Testis (tissue), 5 donors: ENCODE measurements at places on chromosomes 7 and 10. TPM values are rescaled to one million over a fixed set of nuclear protein-coding genes. Genes with fewer than 3 reads are reported as not detected.
A peak's percentile ranks its signal among the peaks of the same experiment; 100 is the strongest.

The OPN4 gene
- polyA plus RNA-seq = not detected

- no peak overlapping the region for H3K4me3 ChIP-seq
- peak; percentile 59 for DNase-seq
- H3K4me1 ChIP-seq = no peaks in the 10 kb centered on the region
- no peaks in the 10 kb centered on the region for H3K27me3 ChIP-seq
- H3K36me3 ChIP-seq = no peaks in the 10 kb centered on the region
Observed at GRCh38 chr10:111146025-111146640, 69.3 kb downstream of the ADRA2A start.

The GPR158 gene
- 1.9 TPM for polyA plus RNA-seq

DNA sequence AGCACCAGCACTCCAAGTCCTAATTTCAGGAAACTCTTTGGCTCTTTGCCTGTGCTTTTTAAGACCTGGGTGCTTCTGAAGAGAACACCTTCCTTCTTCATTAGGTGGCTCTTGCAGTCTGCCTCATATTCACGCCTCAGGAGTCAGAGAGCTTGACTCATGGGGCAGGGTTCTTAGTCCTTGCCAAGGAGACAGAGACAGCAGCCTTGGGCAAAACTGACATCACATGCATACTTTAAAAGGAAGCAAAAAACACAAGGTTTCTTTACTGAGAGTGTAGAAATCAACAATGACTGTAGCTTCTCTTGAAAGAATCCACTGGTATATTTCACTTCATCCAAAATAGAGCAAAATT is 780.6 kb downstream of the INHBA start:
- no peak for DNase-seq
- H3K4me1 ChIP-seq = no peaks in the 10 kb centered on the region
- H3K4me3 ChIP-seq = no peak overlapping the region
- no peaks in the 10 kb centered on the region for H3K27me3 ChIP-seq

GRCh38 chr10:69831231-69831855 is 29.6 kb downstream of the COL13A1 start:
- H3K36me3 ChIP-seq = no peaks in the 10 kb centered on the region
- peaks cover 6% of the 10 kb centered on the region for H3K4me1 ChIP-seq
- H3K27me3 ChIP-seq = no peaks in the 10 kb centered on the region
- H3K4me3 ChIP-seq = no peak overlapping the region
- no peak for DNase-seq

GRCh38 chr7:91659096-91659495 is 221.4 kb downstream of the MTERF1 start:
- H3K4me1 ChIP-seq = no peaks in the 10 kb centered on the region
- no peak for DNase-seq
- H3K27me3 ChIP-seq = no peaks in the 10 kb centered on the region
- H3K36me3 ChIP-seq = no peaks in the 10 kb centered on the region
- H3K4me3 ChIP-seq = no peak overlapping the region

The FLNC gene
- 21.4 TPM for polyA plus RNA-seq

The SEMA3A gene
- 2.0 TPM for polyA plus RNA-seq

GRCh38 chr10:43061760-43062159 is 15.1 kb upstream of the RET start:
- H3K27ac ChIP-seq = no peak overlapping the region
- no peaks in the 10 kb centered on the region for H3K4me1 ChIP-seq
- no peaks in the 10 kb centered on the region for H3K36me3 ChIP-seq

The SLC18A2 gene
- polyA plus RNA-seq = 1.9 TPM

DNA sequence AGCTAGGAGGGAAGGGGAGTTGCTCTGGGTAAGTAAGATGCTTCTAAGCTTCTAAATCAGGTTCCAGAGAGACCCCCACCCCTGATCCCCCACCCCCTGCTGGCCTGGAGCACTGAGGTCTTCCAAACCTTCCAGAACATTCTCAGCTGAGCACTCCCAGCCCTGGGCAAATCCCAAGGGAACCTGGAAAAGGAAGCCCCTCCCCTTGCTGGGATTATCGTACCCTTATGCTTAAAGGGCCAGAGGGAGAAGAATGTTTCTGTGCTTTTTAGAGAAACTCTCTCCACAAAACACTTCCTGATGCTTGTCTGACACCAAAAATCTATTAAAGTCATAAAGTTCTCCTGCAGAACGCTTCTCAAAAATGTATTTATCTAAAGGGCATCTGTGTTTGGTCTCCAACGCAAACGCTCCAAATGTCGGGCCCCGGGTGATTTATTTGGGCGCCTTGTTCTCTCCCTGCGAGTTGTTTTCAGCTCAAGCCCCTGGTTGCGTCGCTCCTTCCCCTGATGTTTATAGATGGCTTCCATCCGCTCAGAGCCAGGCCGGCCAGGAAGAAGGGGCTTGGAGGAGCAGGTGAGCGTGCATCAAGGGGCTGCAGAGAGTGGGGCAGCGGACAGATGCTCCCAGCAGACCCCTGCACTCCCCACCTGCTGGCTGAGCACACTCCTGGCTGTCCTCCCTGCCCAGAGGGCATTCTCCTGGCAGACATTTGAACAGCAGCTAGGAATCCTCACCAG is 8.2 kb upstream of the RET start:
- H3K27ac ChIP-seq = no peak overlapping the region
- no peaks in the 10 kb centered on the region for H3K27me3 ChIP-seq
- H3K4me1 ChIP-seq = no peaks in the 10 kb centered on the region
- H3K4me3 ChIP-seq = no peak overlapping the region

DNA sequence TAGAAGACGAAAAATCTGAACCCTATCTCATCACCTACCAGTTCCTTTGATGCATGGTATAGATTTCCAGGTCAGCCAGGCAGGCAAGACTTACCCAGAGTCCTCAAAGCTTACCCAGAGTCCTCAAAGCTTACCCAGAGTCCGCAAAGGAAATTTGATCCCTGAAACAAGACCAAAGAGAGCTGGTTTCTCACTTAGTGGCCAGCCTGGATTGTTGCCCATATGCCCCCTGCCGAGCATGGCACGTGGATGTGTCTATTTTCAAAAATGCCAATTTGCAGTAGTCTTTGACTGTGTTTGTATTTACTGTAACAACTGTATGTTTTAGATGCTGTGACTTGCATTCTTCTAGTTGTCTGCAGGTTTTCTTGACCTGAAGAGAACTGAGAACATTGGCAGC is 120.2 kb upstream of the STARD3NL start:
- no peak for DNase-seq
- H3K4me3 ChIP-seq = no peak overlapping the region
- H3K4me1 ChIP-seq = peaks cover 3% of the 10 kb centered on the region

The UBE2H gene
- polyA plus RNA-seq = 93.5 TPM

DNA sequence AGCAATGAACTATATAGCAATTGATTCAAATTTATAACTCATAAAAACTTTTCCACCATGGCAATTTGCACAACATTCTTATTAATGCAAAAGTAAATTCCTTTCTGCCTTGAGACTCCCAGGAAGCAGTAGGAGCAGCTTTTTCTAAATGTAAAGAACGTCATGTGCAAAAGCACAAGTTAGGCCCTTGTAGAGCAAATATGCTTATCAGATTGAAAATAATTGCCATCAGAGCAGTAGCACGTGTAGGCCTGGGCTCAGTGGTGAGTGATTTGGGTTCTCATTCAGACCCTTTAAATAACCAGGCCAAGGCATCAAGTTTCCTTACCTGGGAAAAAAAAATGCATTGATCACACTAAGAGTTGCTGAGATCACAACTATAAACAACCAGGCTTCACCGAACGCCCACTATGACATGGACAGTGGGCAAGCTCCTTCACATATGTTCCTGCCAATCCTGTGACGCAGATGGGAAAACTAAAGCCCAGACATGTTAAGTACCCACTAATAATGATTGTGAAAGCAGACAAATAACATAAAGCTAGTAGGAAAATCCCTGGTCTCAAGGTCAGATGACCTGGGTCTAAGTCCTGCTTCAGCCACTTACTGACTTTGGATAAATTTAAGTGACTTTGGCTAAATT is 22.1 kb upstream of the SAR1A start:
- H3K27me3 ChIP-seq = no peaks in the 10 kb centered on the region
- H3K27ac ChIP-seq = no peak overlapping the region
- H3K4me1 ChIP-seq = no peaks in the 10 kb centered on the region
- no peaks in the 10 kb centered on the region for H3K36me3 ChIP-seq

The ADGRA1 gene
- polyA plus RNA-seq = 0.95 TPM

The GPR37 gene
- polyA plus RNA-seq = 41.9 TPM

- no peaks in the 10 kb centered on the region for H3K4me1 ChIP-seq
- no peak overlapping the region for H3K4me3 ChIP-seq
- no peaks in the 10 kb centered on the region for H3K36me3 ChIP-seq
- H3K27ac ChIP-seq = no peak overlapping the region
Observed at GRCh38 chr7:29130096-29130495, 16.2 kb downstream of the CPVL start.

- no peaks in the 10 kb centered on the region for H3K36me3 ChIP-seq
- no peaks in the 10 kb centered on the region for H3K27me3 ChIP-seq
- no peak overlapping the region for H3K27ac ChIP-seq
- no peak overlapping the region for H3K4me3 ChIP-seq
Observed at GRCh38 chr10:108454224-108454623, 1289.7 kb upstream of the SORCS1 start.

DNA sequence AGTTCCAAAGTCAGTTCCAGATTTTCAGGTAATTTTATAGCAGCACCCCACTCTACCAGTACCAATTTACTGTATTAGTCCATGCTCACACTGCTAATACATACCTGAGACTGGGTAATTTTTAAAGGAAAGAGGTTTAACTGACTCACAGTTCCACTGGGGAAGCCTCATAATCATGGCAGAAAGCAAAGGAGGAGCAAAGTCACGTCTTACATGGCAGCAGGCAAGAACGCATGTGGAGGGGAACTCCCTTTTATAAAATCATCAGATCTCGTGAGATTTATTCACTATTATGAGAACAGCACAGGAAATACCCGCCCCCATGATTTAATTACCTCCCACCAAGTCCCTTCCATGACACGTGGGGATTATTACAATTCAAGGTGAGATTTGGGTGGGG is 142.4 kb downstream of the AHR start:
- no peaks in the 10 kb centered on the region for H3K4me1 ChIP-seq
- no peak for DNase-seq
- H3K27me3 ChIP-seq = no peaks in the 10 kb centered on the region
- H3K4me3 ChIP-seq = no peak overlapping the region
- H3K36me3 ChIP-seq = no peaks in the 10 kb centered on the region
- no peak overlapping the region for H3K27ac ChIP-seq

The HYAL4 gene
- 2.4 TPM for polyA plus RNA-seq

The POM121 gene
- 49.7 TPM for polyA plus RNA-seq

GRCh38 chr10:126387041-126387921 is 996 bp downstream of the ADAM12 start:
- peak; percentile 86 for DNase-seq
- H3K36me3 ChIP-seq = no peaks in the 10 kb centered on the region
- H3K27ac ChIP-seq = peak overlapping the region; percentile 41
- peak overlapping the region; percentile 58 for H3K4me3 ChIP-seq
- H3K27me3 ChIP-seq = no peaks in the 10 kb centered on the region

The PNLIPRP2 gene
- polyA plus RNA-seq = 0.61 TPM

- no peaks in the 10 kb centered on the region for H3K27me3 ChIP-seq
- H3K27ac ChIP-seq = no peak overlapping the region
- H3K4me1 ChIP-seq = no peaks in the 10 kb centered on the region
- H3K36me3 ChIP-seq = no peaks in the 10 kb centered on the region
- DNase-seq = no peak
- H3K4me3 ChIP-seq = no peak overlapping the region
Observed at GRCh38 chr10:97211229-97211628, 25.5 kb upstream of the SLIT1 start.

- H3K36me3 ChIP-seq = no peaks in the 10 kb centered on the region
- H3K27ac ChIP-seq = no peak overlapping the region
- DNase-seq = no peak
- no peaks in the 10 kb centered on the region for H3K4me1 ChIP-seq
- H3K27me3 ChIP-seq = no peaks in the 10 kb centered on the region
Observed at GRCh38 chr7:102444961-102445673, 11.7 kb downstream of the ORAI2 start.

DNA sequence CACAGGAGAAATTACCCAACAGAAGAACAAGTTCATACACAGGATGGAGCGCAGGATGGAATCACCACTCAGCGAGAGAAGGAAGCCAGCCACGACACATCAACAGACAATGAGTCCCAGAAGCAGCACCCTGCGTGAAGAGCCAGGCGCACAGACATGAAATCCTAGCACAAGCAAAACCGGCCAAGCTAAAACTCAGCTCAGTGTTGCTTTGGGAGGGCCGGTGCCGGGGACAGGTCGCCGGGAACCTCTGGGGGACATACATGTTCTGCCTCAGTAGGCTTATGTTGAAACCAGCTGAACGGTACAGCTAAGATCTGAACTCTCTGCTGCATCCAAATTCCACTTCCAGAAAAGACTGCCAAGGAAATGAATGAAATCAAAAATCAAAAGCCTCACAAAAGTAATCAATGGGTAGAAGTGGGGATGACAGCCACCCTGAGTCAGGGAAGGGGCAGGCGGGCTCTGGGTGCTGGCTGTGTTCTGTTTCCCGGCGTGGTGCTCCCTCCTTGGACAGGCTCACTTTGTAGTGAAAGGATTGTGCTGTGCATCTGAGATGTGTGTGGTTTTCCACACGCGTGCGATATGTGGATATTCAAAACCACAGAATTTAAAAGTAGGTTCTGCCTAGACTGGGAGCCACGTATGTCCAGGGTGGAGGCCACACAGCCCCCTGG is 114.7 kb downstream of the PDGFA start:
- H3K36me3 ChIP-seq = no peaks in the 10 kb centered on the region
- no peak overlapping the region for H3K4me3 ChIP-seq
- H3K4me1 ChIP-seq = no peaks in the 10 kb centered on the region
- H3K27me3 ChIP-seq = no peaks in the 10 kb centered on the region

DNA sequence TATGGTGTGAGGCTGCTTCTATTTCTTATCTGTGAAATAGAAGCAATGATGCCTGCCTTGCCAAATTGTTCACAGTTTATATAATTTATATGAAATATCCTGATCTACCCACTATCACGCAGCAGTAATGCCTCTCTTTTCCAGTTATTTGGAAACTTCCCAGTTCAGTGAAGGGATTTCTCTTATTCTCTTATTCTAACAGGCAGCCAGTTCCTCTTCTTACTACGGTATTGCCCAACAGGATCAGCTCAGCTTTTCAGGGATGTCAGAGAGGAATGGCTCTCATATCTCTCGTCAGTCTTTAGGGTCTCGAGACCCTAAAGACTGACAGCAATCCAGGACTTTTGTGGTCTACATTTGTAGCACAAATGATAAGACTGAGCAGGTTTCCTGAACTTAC is 215.6 kb downstream of the CREB5 start:
- DNase-seq = no peak
- H3K27ac ChIP-seq = no peak overlapping the region
- no peaks in the 10 kb centered on the region for H3K27me3 ChIP-seq
- H3K4me1 ChIP-seq = no peaks in the 10 kb centered on the region
- H3K36me3 ChIP-seq = no peaks in the 10 kb centered on the region

The PON1 gene
- 0.61 TPM for polyA plus RNA-seq

The TRIM50 gene
- polyA plus RNA-seq = 10.8 TPM

The BAG3 gene
- polyA plus RNA-seq = 50.3 TPM

DNA sequence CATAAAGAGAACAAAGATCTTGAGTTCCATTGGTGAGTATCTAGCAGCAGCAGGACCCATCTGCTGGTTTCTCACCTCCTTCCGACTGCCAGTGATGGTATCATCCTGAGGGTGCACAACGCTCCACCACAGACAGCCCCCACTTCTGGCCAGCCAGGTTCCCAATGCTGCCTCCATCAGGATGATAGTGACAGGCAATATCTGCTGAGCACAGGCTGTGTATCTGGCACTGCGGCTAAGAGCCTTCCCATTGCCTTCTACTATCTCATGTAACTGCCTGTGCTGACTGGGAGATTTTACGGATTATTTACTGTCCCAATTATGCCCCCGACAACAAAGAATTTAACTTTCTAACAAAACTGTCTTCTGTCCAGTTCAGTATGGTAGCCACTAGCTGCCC is 352.4 kb upstream of the AOAH start:
- no peak overlapping the region for H3K4me3 ChIP-seq
- H3K4me1 ChIP-seq = no peaks in the 10 kb centered on the region
- H3K27ac ChIP-seq = no peak overlapping the region
- H3K36me3 ChIP-seq = no peaks in the 10 kb centered on the region
- no peaks in the 10 kb centered on the region for H3K27me3 ChIP-seq
- no peak for DNase-seq

The HOXA6 gene
- 0.37 TPM for polyA plus RNA-seq

The PGAM1 gene
- polyA plus RNA-seq = 238 TPM

The FGL2 gene
- 18.3 TPM for polyA plus RNA-seq
